ENCODE measurements at places on chromosomes 16 and 17.
A peak's percentile ranks its signal among the peaks of the same experiment; 100 is the strongest.

- no peak for DNase-seq
Measured at GRCh38 chr16:86697715-86698114, 119.4 kb downstream of the FOXL1 start.

GRCh38 chr16:27174007-27174406 lies 29.3 kb upstream of the KDM8 start:
- DNase-seq = no peak

DNA sequence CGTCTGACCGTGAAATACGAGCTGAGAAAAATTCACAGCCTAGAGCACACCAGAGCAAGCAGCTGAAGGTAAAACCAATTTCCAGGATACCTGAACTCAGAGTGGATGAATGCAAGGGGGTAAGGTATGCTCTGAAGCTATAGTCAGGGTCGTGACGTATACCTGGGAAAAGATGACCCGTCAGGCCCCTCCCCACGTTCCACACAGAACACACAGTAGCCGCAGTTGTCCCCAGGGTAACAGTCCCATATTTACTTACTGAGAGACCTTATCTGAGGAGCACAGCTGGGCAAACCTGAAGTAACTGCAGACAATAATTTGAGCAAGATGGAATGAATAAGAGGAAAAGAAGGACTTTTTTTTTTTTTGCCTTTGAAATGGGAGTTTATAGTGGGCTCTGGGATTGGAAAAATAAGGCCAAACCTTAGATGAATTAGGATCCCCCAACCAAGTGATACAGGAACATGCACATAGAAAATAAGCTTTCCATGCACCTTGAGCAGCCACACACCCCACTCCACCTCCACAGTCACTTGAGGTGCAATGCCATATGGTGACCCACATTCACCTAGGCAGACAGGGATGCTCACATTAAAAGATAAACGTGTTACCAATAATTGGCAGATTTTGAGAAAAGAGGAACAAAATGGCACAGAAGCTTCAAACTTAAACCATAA lies 38.0 kb downstream of the ABCA6 start:
- DNase-seq = no peak

DNA sequence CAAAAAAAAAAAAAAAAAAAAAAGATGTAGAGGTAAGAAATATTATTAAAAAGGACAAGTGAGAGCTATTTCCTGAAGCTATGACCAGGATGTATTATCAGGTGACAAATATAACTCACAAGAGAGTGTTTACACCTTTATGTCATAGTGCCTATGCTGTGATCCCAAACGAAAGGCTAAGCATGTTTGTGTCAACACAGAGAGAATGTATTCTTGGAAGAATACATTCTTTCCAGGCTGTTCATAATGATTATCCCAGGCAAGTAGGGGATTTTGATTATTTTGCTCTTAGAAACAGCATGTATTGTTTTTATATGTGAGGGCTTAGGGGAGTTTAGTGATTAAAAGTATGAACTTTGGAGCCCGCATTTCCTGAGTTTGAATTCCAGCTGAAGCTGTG lies 175.0 kb downstream of the SPECC1 start:
- DNase-seq = no peak

DNA sequence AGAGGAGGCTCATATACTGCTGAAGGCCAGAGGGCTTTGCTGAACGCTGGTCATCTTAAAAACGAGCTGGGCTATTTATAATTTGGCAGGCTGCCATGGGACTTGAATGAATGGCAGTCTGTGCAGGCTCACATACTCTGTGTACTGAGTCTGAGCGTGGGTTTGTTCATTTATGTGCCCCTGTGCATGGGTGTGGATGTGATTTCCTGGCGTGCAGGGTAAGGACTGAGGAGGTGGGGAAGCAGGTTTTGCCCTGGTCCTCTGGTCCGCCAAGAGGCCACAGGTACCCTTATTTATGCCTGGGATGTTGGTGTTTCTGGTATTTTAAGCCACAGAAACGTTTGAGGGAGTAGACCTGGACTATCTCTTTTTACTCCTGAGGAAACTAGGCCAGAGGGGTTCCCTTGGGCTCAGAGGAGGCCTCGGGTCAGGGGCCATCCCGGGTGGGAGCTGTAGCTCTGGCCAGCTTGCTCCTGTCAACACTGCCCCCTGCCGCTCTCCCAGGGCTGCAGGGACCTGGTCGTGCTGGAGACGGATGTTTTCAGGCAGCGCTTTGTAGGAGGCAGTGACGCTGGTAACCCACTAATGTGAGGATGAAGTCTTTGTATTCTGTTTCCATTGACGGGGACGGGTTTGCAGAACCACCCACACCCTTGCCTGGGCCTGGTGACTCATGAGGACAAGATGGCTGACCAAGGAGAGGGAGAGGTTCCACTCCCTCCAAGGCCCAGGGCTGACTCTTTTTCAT lies 184.4 kb downstream of the MSI2 start:
- peak; percentile 56 for DNase-seq

- no peak for DNase-seq
Measured at GRCh38 chr17:67491681-67492024, 114.6 kb downstream of the PITPNC1 start.

DNA sequence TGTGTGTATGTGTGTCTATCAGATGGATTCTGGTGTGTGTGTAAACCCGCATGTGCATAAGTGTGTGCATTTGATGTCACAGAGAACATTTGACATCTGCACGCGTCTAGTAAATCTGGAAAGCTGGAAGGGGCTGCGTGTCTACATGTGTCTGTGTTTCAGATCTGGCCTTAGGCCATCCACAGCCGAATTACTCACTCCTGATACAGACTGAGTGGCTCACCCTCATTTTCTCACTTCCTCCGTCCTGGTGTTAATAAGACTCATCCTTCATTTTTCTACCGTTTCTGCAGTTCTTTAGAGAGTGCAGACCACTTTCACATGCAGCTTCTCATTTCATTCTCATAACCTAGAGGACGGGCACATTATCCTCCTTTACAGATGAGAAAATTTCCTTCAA lies 491.6 kb downstream of the CDH13 start:
- DNase-seq = no peak

DNA sequence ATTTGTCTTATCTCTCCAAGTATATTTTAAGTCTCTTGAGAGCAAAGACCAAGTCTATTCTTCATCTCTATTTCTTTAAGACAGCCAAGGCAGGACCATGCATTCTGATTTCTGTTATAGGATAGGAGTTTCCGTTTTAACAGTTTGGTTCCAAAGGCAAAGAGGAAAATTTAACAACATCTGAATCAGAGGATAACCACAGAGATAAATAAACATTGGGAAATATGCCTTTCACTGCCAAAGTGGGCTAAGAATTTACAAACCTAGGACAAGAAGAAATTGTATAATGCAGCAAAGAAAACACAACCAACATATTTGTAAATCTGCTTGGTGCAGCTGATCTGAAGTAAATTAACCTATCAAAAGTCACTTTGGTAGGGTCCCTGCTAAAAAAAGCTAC lies 37.7 kb downstream of the USP32 start:
- no peak for DNase-seq

GRCh38 chr16:65185241-65185778 lies 63.4 kb upstream of the CDH11 start:
- DNase-seq = no peak

GRCh38 chr16:22300427-22301071 lies 3.3 kb downstream of the POLR3E start:
- DNase-seq = peak; percentile 82

DNA sequence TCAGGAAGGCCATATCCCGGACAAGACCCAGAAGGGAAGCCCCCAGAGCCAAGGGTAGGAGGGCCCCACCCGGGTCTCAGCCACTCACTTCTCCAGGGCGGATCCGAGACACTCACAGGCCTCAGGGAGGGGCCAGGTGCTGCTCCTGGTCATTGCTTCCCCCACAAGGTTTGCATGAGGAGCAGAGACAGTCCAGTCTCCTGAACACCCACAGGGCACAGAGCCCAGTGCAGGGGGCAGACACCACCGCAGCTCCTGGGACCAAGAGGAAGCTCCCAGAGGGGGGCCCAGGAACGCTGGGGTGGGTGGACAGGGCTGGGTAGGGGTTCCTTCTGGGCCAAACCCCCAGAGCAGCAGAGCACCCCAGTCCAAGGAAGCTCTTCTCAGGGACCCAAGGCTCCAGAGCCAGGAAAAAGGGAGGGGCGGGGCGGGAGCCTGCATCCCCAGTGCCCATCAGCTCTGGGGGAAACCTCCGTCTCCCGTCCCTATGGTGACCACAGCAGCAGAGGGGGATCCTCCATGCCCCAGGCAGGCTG lies 709 bp upstream of the MRPL28 start:
- no peak for DNase-seq

DNA sequence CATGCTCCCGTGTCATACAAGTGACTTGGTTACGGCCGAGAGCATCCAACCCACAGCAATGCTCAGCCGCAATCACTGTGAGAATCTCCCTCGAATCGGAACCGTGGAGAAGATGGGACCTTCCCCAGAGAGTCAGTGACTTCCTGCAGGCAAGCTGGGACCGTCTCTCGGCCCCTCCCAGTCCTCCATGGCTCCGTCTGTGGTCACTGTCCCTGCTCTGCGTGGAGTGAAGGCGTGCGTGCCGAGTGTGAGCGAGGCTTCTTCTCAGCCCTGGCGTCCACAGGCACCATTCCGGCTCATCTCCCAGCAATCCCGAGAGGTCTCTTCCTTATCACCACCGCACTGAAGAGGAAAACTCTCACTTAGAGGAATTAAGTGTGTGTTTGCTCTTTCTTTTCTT lies 113.1 kb downstream of the ADCY9 start:
- DNase-seq = no peak

- DNase-seq = no peak
Measured at GRCh38 chr16:66476328-66477027, 49.4 kb downstream of the BEAN1 start.

DNA sequence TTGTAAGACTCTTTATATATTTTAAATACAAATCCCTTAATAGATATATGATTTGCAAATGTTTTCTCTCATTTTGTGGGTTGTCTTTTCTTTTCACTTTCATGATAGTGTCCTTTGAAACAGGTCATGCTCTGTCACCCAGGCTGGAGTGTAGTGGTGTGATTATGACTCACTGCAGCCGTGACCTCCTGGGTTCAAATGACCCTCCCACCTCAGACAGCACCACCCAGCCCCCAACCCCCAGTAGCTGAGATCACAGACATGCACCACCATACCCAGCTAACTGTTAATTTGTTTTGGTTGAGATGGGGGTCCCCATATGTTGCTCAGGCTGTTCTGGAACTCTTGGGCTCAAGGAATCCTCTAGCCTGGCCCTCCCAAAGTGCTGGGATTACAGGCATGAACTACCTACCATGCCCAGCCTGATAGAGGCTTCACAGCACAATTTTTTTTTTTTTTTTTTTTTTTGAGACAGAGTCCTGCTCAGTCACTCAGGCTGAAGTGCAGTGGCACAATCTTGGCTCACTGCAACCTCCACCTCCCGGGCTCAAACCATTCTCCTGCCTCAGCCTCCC lies 18.5 kb upstream of the TMIGD1 start:
- DNase-seq = no peak

DNA sequence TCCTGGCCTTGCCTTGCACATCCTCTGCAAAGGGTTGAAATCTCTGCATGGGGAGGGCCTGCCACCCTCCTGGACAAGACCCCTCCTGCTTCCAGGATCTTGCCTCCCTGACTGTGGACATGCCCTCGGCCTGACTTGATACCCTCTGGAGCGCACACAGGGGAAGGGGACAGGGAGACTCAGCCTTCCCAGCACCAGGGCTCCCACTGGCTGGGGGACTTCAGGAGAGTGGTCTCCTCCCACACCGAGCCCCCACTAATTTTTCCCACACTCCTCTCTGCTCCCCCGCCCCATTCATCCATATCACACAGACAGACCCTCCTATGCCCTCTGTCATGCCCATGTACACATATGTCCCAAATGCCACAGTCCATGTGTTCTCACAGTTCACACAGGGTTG lies 14.3 kb downstream of the SGCA start:
- no peak for DNase-seq

GRCh38 chr16:53453928-53454327 lies 19.7 kb downstream of the RBL2 start:
- DNase-seq = no peak

DNA sequence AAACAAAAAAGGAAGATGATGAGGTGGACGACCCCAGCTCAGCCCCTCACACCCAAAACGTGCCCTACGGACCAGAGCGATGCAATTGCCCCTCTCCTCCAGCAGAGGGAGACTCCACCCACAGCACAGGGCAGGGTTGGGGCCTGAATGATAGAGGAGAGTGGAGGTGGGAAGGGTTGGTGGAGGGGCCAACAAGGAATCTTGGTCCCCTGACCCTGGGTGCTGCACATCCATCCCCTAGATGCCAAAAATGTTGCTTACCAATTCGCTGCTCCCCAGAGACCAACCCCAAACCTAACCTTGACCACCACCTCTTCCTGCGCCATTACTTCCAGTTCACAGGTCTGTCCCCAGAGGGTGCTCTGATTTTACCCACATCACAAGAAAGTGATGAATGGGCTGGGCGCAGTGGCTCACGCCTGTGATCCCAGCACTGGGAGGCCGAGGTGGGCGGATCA lies 12.9 kb downstream of the P2RX5 start:
- DNase-seq = peak; percentile 40

DNA sequence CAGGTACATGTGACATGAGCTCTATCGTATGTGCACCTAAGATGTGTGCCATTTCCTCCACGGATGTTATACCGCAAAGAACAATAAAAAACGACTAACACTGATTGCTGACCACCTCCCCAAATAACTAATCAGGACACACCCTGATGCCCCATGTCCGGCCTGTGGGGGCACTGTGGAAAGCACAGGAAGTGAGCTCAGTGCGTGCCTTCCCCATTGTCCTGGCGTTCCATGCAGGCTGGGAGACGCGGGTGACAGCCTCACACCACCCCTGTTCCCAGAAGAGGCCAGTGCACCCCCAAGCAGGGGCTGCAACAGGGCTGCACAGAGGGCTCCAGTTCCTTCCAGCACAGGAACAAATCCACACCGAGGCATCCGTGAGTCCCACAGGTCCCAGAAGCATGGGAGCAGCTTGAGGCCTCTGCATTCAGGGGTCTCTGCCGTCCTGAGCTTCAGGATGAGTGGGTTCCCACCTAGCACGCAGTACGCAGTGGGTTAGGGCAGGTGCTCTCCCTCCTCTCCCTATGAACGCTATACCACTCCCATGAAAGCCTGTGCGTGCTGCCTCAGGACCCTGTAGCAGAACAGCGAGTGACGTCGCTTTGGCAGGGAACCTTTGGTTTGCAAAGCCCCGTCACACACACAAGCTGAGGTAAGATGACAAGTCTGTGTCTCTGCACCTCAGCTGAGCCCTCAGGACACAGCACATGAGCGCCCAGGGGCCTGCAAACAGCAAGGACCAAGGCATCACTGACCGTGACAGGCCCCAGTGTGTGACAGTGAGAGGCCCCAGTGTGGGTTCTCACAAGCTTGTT lies 117.7 kb downstream of the ZNF778 start:
- peak; percentile 2 for DNase-seq

DNA sequence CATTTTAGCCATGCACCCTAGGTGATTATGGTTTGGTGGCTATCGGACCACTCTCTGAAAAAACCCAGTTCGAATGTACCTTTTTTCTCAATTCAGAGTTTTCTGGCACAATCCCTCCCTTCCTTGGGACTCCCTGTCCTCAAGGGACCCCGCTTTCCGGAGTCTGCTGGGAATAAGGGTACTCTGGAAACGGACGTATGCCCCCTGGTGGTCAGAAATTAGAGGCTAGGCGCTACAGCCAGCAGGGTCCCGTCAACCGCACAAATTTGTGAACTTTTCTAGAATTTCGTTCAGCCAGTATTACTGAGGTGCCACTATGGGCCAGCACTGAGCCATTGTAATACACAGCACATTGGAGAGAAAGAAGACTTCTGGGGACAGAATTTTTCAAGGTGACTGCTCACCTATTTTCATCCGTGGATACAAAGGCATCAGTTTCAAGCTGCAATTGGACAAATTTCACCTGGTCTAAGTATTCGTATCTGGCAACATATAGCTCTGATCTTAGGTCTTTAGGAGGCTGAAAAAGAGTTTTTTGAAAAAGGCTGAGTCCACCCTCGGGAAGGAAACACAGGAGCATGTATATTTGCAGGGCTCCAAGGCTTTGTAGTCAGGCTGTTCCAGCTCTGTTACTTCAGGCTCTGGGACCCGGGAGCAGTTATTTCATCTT lies 27.1 kb upstream of the CRYBA1 start:
- DNase-seq = peak; percentile 94

All from head of caudate nucleus (tissue), 42 donors.